Hypothalamus (tissue), 51 donors: ENCODE measurements at places on chromosomes 6 and 20.

GRCh38 chr20:35972462-35972861 is 4.1 kb downstream of the CNBD2 start:
- no peak for DNase-seq

DNA sequence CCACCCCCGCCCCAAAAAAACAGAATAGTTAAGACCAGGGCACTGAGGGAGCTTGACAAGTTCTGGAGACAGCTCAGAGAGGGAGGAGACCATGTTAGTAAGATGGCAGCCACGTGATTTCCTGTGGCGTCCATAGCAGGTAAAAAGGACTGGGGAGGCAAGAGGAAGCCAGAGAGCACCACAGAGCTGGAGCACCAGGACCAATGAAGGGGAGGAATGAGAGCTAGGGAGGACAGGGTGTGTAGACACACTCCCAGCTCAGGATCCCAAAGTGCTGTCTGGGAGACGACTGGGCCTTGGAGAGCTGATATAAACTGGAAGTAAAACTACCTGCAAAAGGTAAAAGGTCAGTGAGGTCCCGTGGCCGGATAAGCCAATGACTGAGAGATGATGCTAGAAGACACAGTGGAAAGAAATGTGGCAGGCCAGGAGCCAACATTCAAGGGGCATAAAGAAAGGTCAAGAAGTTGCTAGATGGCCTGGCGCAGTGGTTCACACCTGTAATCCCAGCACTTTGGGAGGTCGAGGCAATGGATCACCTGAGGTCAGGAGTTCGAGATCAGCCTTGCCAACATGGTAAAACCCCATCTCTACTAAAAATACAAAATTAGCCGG is 39.0 kb downstream of the SLC23A2 start:
- no peak for DNase-seq

- no peak for DNase-seq
These were observed 54.0 kb upstream of the SMOC2 start for GRCh38 chr6:168386973-168387372.

- no peak for DNase-seq
These were observed 138.5 kb downstream of the MRPL14 start for GRCh38 chr6:43988801-43989200.

DNA sequence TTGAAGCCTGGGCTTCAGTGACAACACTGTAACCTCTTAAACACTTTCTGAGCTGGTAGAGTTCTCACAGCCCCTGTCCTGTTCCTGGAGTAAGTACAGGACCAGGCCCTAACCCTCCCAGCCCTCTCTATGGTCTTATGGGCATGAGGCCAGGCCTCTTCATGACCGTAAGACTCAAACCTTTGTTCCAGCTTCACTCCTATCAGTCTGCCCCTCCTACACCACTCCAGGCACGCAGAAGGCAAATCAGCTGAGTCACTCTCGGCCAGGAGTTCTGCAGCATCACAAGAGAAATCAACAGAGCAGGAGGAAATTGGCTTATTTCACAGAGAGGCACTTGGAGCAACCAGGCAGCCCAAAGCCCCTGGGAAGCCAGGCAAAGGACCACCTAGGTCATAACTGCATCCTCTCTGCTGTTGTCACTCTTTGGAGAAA is 25.3 kb upstream of the CHD6 start:
- DNase-seq: no peak

DNA sequence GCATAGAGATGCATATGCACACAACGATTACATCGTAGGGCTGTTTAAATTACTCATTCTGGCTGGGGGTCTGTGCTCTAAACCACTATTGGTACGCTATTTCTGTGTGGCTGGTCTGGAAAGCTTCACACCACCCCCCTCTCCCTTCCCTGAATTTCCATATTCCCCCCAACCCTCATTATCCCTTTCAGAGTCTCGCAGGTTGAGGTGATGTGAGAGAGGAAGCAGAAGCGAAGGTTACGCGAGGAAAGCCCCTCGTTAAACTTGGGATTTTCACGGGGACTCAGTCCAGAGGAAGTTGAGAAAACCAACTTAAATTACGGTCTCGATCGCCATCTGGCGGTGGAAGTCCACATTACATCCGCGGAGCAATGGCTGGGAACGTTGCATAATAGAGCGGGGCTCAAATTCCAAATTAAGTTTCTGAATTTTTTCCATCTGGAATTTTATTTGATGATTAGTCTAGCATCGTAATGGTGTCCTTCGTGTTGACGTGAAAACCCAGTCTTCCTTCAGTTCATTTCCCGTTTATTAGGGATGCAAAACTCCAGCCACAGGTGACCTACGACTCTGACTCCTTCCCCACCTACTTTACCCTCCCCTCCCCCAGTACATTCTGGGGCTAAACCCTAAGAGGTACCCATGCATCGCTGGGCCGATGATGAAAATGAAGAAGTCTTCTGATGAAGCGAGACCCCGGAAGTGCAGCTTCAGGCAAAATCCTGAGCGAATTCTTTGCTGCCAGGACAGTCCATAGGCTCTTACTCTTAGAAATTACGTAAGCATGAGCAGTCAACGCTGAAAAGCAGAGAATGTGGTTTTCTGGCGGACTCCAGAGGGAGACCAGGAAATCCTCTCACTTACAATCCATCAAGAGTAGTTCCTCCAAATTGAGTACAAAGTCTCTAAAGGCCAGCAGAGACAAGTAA is 19.7 kb downstream of the HLA-DOB start:
- DNase-seq: peak; percentile 23

DNA sequence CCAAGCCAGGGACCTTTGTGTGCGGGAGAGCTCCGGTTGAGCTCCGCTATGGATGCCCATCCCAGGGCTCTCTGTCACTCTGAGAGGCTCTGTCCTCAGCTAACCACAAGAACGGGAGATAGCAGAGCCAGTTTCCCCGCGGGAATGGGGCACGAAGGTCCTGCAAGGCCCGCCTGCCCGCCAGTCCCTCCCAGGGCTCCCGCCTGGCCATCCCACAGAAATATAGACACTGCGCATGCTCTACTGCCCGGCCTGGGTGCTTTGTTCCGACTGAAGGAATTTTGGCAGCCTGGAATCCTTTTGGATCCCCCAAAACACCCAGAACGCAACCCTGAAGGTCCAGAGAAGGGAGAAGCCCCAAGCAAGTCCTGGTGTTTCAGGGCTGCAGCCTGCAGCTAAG is 8.6 kb upstream of the DEFB110 start:
- no peak for DNase-seq

GRCh38 chr6:42788671-42789070 is 6.8 kb downstream of the BICRAL start:
- DNase-seq: no peak

DNA sequence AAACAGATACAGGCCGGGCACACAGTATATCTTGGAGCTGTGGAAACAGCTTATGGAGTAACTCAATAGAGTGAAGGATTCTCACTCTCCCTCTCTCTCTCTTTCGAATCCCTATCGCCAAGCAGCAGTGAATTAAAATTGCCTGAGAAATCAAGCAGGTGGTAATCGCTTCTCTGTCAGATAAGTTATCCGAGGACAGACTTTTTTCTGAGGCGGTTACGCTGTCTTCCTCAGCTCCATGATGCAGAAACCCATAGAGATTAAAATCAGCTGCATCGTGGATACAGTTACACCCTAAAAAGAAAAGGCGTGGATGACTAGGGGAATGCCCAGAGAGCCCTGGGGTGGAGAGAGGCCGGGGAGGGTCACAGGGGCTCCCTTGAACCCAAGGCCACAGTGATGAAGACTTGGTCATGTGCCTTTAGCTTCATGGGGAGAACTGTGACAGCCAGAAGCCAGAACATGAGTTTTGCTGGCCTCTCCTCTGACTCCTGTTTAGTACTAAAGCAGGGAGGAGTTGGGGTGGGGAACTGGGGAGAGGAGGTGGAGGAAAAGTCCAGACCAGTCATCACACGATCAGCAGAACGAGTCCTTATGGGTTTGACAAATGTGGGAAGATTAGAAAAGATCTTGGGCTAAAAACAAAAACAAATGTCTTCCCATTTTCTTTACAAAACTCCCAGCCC is 138.8 kb upstream of the JARID2 start:
- DNase-seq: no peak

DNA sequence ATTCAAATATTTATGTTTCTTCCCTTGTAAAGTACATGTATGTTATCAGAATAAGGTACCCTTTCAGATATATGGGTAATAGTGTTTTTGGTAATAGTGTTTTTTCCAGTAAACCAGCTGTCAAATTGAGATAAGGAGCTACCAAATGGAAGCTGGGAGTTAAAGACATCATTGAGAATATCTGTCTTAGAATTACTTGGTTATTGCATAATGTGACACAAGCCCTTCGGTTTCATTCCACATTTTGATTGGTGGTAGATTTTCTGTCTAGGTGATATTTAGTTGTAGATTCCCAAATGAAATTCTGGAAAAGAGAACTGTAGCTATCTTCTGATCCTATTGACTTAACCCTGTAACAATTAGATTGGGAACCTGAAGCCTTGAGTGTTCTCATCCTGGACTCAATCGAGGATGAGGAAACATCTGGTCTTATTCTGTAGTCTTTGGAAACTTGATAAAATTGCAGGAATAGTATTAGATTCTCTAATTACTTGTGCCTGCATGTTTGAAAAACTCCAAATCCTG is 75.1 kb upstream of the SYNJ2 start:
- DNase-seq: no peak

DNA sequence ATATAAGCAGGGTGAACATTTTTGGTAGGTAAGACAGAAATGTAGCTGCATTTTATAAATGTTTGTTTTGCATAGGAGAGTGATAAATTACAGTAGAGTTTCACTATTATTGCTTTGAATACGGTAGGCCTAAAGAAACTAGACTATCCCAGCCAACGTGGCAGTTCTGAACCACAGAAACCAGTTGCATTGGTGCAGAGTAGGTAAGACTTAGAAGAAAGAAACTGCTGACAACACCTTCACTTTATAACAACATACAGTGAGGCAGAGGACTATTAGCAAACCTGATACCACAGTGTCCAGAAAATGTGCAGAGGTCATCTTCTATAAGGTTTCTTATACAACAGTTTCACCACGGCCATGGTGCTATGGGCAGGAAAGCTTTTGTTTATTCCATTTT is 566.1 kb downstream of the KIF16B start:
- DNase-seq: no peak

GRCh38 chr20:63433351-63433750 is 39.1 kb downstream of the KCNQ2 start:
- no peak for DNase-seq

DNA sequence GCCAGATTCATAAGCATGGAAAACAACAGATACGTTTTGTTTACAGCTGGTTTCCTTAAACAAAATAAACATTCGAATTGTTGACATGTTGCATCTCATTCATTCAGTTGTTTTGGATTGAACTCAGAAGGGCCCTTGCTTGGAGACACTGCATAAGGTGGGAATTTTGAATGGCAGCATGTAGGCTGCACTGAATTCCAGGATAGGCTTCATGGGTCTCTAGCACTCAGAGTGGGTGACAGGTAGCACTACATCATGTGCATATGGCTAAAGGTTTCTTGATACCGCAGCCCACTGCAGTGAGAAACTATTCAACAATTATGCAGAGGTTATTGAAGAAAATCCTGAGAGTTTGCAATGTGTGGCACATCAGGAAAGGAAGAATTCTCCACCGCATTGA is 1.6 kb downstream of the BEND6 start:
- no peak for DNase-seq

DNA sequence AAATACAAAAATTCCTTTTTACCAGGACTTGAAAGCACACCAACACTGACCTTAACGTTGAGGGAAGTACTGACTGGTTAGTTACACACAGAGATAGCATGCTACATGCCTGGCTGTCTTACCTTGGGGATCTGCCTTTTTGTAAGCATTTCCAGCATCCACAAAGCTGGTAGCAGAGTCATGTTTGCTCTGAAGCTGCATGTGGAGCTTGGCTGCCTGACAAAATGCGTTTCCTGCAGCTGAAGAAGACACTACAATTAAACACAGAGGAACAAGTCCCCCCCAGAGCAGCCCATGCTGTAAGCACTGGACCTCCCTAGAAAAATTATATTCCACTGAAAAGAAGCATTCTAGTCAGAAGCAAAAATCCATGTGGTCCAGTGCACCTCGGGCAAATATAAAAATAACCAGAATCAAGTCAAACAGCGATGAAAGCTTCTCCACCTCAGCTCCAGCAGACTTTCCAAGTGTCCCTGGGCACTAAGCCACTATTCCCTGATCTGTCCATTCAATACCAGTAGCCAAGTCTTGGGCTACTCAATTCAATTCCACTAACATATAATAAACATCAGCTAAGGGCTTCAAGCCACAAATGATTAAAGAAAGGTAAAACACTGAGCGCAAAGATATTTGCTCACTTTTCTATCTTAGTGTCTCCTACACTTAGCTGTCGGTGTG is 24.2 kb downstream of the NAPB start:
- no peak for DNase-seq

DNA sequence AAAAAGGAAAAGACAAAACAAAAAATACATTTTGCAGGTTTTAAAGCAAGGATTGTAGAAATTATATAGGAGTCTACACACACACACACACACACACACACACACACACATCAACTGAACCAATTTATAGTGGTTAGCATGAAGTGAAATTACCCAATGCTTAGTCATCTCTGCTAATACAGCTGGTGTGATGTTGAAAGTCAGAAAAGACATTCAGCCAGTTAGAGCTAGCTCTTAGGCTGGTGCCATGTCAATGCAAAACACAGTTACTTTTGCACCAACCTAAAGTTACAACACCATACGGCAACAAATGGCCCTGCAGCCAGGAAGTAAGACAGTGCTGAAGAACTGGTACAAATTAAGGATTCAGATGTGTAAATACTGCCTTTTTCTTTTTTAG is 15.2 kb downstream of the FAM210B start:
- no peak for DNase-seq

- no peak for DNase-seq
These were observed 39.2 kb upstream of the CENPW start for GRCh38 chr6:126300735-126301134.

- no peak for DNase-seq
These were observed 520 bp downstream of the KCNK17 start for GRCh38 chr6:39313526-39314272.

- DNase-seq: no peak
These were observed 79.7 kb downstream of the EDN1 start for GRCh38 chr6:12369781-12370262.

GRCh38 chr6:108029226-108029921 is 45.2 kb downstream of the OSTM1 start:
- no peak for DNase-seq

GRCh38 chr20:10670501-10671220 is 3.1 kb downstream of the JAG1 start:
- DNase-seq: no peak

GRCh38 chr20:37396416-37397075 is 50.6 kb downstream of the SRC start:
- DNase-seq: peak; percentile 17

- DNase-seq: no peak
These were observed 1228.2 kb upstream of the CITED2 start for GRCh38 chr6:140602431-140603248.

DNA sequence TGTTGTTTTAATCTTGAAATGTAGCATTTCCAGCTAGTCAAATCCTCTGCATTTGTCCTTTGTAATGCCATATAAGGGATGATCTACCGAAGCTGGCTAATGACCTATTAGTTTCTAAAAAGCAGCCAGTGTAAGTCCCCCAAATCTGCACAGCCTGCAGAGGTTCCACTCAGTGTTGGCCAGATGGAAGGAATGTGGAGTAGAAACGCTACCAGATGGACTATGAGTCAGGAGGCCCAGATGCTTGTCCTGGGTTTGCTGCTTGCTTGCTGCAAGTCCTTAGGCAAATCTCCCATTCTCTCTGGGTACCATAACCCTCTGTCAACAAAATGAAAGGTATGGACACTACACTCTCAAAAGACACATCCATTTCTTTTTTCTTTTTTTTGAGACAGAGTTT is 149.8 kb downstream of the BTBD9 start:
- no peak for DNase-seq

- DNase-seq: no peak
These were observed 154.5 kb downstream of the ASCC3 start for GRCh38 chr6:100726666-100727065.
